Activated T-cell treated with anti-CD3 and anti-CD28 coated beads, Interleukin-2, amount 50 U/mL, for 24 hours (primary cell): ENCODE measurements at places on chromosomes 2 and 18.

DNA sequence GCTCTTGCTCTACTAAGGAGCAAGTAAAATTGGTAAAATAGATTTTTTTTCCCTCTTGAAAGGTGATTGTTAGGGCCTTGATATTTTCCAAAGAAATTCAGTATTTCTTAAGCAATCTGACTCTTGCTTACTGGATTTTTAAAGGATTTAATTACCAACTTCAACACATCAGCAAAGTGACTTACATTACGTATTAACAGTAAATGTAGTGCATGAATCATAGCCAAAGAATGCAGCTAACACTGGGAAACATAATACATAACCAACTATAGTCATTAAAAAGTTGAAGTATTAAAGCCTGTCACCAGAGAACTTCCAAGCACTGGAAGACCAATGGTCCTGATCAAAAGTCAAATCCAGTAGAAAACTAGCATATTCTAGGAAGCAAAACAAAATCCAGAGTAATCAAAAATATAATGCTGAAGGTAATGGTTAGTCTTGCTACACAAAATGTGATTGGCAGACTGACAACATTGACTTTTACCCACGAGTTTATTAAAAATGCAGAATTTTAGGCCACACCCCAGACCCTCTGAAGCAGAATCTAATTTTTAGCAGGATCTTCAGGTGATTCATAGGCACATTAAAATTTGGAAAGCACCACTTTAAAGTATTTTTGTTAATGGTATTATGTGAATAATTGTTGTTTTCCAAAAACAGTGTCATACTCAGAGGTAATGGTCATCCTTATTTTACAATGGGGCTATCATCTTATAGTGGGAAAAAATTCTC is 31.8 kb upstream of the CAVIN2 start:
- DNase-seq = no peak

DNA sequence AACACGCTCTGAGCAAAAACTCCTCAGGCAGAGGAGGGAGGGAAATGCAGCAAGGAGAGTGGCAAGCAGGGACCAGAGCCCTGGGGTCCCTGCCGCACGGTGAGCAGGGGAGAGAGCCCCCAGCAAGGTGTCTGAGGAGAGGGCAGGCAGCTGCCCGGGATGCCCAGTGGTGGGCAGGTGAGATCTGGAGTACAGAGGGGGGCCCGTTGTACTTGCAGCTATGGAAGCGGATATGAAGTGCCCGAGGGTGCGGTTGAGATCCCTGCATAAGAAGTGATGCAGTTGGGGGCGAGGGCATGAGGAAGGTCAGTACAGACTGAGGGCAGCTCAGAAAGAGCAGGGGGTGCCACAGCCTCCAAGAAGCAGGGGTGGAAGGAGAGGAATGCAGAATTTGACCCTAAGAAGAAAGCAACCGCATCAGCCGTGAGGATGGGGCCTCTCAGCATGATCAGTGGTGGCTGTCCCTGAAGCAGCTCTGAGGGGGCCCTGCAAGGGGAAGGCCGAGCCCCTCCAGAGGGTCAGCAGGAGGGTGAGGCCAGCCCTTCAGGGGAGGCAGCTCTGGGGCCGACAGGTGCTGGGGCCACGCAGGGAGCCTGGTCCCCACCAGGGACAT is 29.4 kb downstream of the MTERF4 start:
- DNase-seq = peak; percentile 26

- DNase-seq = no peak
Observed at GRCh38 chr18:67359873-67360838, 156.4 kb downstream of the DSEL start.

DNA sequence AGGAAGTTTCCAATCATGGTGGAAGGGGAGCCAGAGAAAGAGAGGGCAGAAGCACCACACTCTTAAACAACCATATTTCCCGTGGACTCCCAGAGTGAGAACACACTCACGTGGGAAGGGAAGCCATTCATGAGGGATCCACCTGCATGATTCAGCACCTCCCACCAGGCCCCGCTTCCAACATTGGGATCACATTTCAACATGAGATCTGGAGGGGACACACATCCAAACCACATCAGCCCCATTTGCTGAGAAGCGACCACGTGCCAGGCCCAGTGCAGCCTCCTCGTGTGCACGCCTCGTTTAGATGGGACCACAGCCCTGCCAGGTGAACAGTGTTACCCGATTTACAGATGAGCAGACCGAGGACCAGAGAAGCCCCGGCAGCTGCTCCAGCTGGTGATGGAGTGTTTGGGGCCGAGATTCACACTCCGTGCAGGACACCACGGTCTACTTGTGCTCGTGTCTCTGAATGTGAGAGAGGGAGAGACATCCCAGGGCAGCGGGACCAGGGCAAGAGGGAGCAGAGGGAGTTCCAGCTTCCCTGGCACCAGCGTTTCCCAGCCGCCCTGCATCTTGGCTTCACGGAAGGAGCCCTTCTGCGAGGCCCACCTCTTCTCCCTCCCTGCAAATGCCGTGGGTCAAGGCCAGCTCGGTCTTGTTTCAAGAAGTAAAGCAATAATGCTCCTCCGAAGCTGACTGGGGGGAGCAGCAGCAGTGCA is 76.9 kb upstream of the ODC1 start:
- DNase-seq = peak; percentile 9

GRCh38 chr2:10265329-10266132 is 37.2 kb upstream of the HPCAL1 start:
- DNase-seq = no peak

GRCh38 chr18:62953663-62954062 is 238.3 kb downstream of the PHLPP1 start:
- DNase-seq = no peak

- DNase-seq = no peak
Observed at GRCh38 chr2:220885593-220885992, 686.5 kb downstream of the EPHA4 start.

GRCh38 chr2:96532641-96533291 is 3.8 kb upstream of the ARID5A start:
- DNase-seq = no peak

DNA sequence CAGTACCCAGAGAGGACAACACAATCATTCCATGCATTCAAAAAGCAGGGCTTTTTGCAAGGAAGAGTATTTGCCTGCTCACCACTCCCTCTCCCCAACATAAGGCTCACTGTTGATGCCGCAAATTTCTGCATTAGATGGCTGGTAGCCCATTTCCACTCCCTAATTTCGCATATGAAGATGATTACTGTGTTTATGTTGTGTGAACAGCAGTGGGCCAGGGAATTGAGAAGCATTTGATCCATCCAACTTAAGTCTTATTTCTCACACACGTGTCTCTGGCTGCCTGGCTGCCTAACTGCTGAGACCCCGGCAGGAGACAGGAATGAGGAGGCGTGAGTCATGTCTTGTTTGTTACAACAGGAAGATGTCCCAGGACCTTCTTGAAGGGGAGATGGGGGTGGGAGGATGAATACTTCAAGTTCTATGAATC is 294.1 kb downstream of the ALK start:
- DNase-seq = no peak

DNA sequence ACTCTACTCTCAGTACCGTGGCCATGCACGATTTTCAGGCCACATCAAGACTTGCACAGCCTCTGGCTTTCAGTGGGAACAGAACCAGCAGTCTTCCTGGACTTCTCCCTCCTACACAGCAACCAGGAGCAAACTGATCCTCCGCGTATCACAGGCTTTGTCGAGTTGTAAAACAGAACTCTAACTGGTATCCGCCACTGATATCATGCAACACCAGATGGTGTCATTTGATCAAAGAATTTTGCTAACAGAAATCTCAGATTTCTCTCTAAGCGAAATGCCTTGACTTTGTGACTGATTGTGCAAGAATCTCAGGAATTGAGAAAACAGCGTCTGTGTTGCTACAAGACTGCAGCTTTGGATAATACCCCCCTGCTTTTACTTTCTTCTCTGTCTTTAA is 85.7 kb downstream of the COPS8 start:
- DNase-seq = no peak
